ENCODE measurements at places on chromosomes 7 and 10. TPM values are rescaled to one million over a fixed set of nuclear protein-coding genes. Genes with fewer than 3 reads are reported as not detected.

Gene FAM25C
- not detected for polyA plus RNA-seq

DNA sequence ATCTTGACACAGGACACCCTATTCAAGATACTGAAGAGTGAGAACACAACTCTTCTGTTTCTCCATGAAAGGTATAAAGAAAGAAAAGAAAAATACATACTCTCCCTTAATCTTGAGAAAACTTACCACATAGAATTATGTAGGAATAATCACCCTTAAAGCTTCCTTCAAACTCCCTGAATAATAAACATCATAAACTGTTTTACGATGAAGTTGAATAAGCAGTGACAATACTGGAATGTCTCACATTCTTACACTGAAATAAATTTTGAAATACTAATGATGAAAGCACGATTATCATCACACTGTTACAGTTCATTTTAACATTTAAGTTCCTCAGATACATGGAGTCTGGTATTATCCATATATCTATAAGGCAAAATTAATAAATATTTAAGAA lies 306.2 kb downstream of the IPMK start:
- no peak for DNase-seq

Gene ABCC2
- polyA plus RNA-seq: 6.9 TPM

- no peak for DNase-seq
Measured at GRCh38 chr7:159198016-159198724, 53.5 kb upstream of the VIPR2 start.

Gene BMPER
- 26.1 TPM for polyA plus RNA-seq

- no peak for DNase-seq
Measured at GRCh38 chr10:114957122-114957521, 19.1 kb downstream of the TRUB1 start.

- DNase-seq: no peak
Measured at GRCh38 chr10:119176166-119176565, 2.4 kb downstream of the PRDX3 start.

DNA sequence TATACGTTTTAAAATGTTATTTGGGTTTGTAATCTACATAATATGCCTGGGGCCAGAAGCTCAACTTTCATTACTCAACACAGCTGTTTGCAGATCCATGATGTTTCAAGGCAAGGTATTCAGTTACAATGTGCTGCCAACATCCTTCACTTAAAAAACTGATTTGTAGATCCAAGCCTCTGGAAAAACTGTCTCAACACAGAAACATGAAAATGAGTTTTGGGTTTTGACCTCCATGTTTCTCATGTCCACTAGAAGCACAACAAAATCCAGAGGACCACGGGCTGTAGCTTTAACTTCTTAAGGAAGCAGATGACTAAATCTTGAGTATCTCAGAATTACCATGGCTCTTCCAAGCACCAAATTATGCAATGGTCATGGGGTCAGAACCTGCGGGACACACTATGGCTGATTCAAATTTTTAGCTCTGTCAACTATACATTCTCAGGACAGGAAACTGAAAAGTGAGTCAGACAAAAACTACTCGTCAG lies 247.1 kb upstream of the GRB10 start:
- no peak for DNase-seq

GRCh38 chr10:123241391-123242141 lies 87.4 kb downstream of the BUB3 start:
- DNase-seq: no peak

DNA sequence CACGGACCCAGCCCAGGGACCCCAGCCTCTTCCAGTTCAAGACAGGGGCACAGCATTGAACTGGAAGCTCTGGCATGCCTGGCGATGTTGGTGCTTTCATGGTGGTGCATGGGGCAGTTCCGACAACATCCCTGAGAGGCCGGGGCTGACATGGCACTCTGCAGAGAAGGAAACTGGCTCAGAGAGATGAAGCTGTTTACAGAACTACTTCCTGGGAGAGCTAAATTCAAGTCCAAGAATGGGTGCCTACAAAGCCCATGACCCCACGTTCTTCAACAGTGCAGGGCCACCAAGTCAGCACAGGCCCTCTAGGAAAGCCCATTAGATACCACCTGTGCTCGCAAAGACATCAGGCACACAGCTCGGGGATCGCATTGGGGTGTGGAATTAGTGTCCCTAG lies 470.9 kb upstream of the MGMT start:
- DNase-seq: no peak

- DNase-seq: no peak
Measured at GRCh38 chr10:28958468-28958867, 281.1 kb downstream of the BAMBI start.

DNA sequence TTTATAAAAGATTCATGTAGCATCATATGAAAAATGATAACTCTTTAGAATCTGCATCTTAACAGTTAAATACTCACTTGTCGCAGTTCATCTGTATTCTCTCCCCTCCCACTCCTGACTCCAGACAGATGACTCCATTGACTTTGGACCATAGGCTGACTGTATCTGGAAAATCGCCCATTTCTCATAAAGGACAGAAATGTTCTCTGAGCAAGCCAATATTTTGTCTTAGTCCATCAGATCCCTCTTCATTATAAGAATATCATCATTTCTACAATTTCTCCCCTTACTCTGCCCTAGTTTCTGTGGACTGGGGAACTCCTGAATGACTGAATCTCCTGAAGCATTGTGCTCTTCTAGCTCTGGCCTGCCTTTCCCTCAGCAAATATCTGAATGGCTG lies 125.4 kb downstream of the SEMA3D start:
- DNase-seq: no peak

Gene PDZD8
- polyA plus RNA-seq: 39.0 TPM

Gene BEND7
- polyA plus RNA-seq: 30.8 TPM

GRCh38 chr7:8939446-8939845 lies 506.0 kb downstream of the NXPH1 start:
- DNase-seq: no peak

Gene CPA2
- 0.46 TPM for polyA plus RNA-seq

GRCh38 chr10:58026036-58026435 lies 241.7 kb downstream of the IPMK start:
- no peak for DNase-seq

DNA sequence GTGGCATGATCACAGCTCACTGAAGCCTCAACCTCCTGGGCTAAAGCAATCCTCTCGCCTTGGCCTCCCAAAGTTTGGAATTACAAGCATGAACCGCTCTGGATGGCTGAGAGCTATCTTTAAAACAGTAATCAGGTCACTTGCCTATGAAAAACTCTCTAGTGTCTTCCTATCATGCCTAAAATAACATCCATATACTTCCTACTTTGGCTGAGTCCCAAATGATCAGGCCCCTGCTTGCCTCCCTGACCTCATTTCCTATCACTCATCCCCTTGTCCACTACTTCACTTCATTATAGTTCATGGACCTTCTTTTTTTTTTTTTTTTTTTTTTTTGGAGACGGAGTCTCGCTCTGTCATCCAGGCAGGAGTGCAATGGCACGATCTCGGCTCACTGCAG lies 28.0 kb downstream of the SEPTIN7 start:
- DNase-seq: no peak

DNA sequence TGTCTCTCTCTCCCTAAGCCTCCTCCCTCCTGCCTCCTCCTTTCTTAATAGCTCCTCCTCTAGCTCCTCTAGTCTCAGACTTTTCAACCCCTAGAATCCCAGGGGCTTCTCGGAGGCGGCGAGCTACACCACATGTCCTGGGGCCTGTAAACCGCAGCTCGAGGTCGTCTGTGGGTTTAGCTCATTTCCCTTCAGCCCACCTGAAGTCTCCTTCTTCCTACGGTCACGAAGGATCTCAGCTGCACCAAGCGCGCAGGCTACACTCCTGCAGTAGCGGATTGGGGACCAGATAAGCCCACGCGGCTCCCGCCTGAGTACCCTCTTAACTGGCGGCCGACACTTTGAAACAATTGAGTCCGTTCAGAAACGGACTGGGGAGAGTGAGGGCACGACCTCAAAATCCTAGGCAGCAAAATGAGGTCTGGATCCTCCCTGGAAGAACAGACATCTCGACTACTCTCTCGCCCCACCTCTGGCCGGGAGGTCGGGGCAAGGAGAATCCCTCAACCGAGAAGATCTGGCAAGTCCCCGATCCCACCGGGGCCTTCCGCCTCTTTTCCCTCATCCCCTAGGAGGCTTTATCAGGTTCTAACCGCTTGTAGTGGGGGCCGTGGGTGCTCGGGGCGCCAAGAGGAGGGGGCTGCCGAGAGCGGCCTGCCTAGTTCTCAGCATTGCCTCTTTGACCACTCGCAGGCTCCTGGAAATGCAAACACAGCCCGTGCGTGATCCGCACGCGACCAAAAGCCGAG lies 1.3 kb upstream of the SORCS3 start:
- no peak for DNase-seq

GRCh38 chr10:17022466-17022825 lies 107.2 kb downstream of the CUBN start:
- no peak for DNase-seq

Gene NANOS1
- 3.4 TPM for polyA plus RNA-seq

- DNase-seq: no peak
Measured at GRCh38 chr10:33657154-33657908, 322.9 kb upstream of the NRP1 start.

Gene EPDR1
- polyA plus RNA-seq: 19.3 TPM

DNA sequence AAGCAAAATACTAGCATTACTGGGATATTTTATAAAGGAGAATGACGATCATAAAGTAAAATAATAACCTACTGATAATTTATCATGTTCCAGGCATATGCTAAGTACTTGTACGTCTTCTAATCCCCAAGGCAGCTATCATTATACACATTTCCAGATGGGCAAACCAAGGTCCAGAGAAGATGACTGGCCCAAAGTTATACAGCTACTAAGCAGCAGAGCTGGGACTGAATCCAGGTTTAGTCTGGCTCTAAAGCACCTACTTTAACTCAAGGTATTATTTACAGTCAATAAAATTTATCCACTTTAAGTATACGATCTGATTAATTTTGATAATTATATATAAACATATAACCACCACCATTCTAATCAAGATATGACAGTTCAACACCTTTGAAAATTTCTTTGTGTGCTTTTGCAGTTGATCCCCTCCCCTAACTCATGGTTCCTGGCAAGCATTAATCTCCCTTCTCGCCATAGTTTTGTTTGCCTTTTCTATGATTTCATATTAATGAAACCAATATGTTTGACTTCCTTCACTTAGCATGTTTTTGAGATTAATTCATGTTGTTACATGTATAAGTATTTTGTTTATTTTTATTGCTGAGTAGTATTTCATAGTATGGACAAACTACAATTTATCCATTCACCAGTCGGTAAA lies 126.7 kb downstream of the CPEB3 start:
- DNase-seq: no peak

Gene PLEKHA8
- 18.0 TPM for polyA plus RNA-seq

DNA sequence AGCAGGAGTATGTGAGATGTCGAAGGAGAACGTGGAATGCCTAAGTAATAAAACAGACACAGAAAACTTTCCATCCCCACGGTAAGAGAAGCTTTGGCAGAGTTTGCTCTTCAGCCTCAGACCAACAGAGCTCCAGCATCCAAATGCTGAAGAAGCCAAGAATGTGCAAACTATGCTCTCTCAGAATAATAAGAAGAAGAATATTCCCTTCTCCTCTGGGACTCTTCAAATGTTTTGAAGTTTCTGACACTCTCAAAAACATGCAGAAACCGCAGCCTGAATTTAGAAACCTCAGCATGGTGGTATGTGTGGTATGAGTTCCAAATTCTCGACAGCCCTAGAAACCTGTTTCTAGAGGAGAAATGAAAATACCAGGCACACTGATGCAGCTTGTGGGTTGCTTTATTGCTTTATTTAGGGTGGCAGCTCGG lies 113.3 kb downstream of the KCNMA1 start:
- DNase-seq: no peak

Gene ZNF503
- 51.5 TPM for polyA plus RNA-seq

- DNase-seq: no peak
Measured at GRCh38 chr10:996031-996430, 7.8 kb downstream of the GTPBP4 start.

Gene MRLN
- polyA plus RNA-seq: 0.93 TPM

Gene UPK3B
- 0.17 TPM for polyA plus RNA-seq

Gene SPACDR
- 1.4 TPM for polyA plus RNA-seq

Gene LAMB1
- polyA plus RNA-seq: 602 TPM

- no peak for DNase-seq
Measured at GRCh38 chr7:2084331-2084730, 148.4 kb downstream of the MAD1L1 start.

Gene ACHE
- polyA plus RNA-seq: 3.2 TPM

GRCh38 chr10:71447676-71448075 lies 51.0 kb downstream of the CDH23 start:
- no peak for DNase-seq

Data from right renal cortex interstitium (tissue), 3 donors.